ENCODE measurements at places on chromosomes 12 and 14.

- no peak for DNase-seq
Observed at GRCh38 chr14:68511129-68512047, 281.5 kb downstream of the ZFP36L1 start.

GRCh38 chr12:121964813-121965643 lies 46.6 kb downstream of the CFAP251 start:
- no peak for DNase-seq

GRCh38 chr14:56896922-56897321 lies 86.6 kb upstream of the OTX2 start:
- DNase-seq: no peak

DNA sequence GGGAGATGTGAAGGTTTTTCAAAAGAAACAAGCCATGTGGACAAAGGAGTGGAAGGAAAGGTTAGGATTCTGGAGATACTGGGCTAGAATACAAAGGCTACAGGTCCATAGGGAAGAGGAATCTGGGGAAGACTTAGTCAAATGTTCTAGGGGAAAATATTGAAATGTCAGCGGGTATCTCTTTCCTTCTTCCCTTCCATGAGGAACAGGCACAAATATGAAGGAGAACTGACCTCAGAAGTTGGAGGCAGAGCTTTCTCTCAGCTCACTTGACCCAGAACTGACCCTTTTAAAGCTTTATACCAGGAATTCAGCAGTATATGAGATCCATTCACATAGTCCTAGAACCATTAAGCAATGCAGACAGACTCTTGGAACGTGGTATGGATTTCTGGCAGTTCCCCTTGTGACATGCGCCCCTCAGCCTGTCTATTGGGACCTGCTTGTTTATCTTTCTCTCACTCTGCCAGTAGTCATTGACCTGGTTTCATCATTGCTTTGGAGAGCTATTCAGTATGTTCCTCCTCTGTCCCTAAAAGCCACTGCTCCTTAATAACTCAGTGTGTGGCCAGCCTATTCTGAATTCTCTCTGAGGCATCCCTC lies 43.0 kb upstream of the GSG1 start:
- no peak for DNase-seq

- peak; percentile 4 for DNase-seq
Observed at GRCh38 chr12:27780612-27781408, 774 bp upstream of the MANSC4 start.

GRCh38 chr12:29317556-29318363 lies 63.2 kb downstream of the ERGIC2 start:
- peak; percentile 47 for DNase-seq

GRCh38 chr12:23099104-23099503 lies 474.1 kb downstream of the ETNK1 start:
- DNase-seq: no peak
